Activated CD8-positive, alpha-beta T cell treated with anti-CD3 and anti-CD28 coated beads, Interleukin-2, amount 10 ng/mL, durations not matched to agents 7 days and 5 days (primary cell): ENCODE measurements at places on chromosomes 2 and 18. TPM values are rescaled to one million over a fixed set of nuclear protein-coding genes. Genes with fewer than 3 reads are reported as not detected.

NT5DC4 gene
- total RNA-seq = not detected

ASXL2 gene
- 44.0 TPM for total RNA-seq

FTCDNL1 gene
- total RNA-seq = 1.5 TPM

ATOH8 gene
- total RNA-seq = 0.13 TPM

- DNase-seq = no peak
These were observed 569.8 kb upstream of the LRRTM1 start for GRCh38 chr2:80874374-80874773.

GRCh38 chr2:71618327-71619113 lies 165.2 kb downstream of the DYSF start:
- DNase-seq = peak; percentile 19
